ENCODE measurements at places on chromosomes 3 and 15.

GRCh38 chr3:40387895-40388254 is 891 bp downstream of the ENTPD3 start:
- DNase-seq: no peak

- no peak for DNase-seq
These were observed 12.1 kb downstream of the CHRNA7 start for GRCh38 chr15:32042269-32042972.

DNA sequence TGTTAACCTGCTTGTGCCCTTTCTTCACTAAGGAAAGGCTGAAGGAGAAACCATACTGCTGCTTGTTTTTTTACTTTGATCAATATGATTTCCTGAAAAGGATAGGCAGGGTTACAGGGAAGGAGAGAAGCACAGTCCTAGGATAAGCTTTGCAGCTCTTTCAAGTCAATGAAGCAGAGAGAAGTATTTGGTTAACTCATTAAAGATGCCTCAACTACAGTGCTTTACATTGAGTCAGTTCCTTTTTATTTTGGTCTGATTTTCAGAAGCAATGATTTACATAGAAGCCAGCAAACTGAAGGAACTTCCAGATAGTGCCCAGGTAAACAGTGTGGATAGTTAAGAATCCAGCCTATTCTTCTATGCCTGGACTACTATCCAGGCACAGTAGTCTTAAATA is 64.8 kb downstream of the ARIH1 start:
- no peak for DNase-seq

- DNase-seq: no peak
These were observed 152.3 kb upstream of the STAC start for GRCh38 chr3:36227980-36228379.

DNA sequence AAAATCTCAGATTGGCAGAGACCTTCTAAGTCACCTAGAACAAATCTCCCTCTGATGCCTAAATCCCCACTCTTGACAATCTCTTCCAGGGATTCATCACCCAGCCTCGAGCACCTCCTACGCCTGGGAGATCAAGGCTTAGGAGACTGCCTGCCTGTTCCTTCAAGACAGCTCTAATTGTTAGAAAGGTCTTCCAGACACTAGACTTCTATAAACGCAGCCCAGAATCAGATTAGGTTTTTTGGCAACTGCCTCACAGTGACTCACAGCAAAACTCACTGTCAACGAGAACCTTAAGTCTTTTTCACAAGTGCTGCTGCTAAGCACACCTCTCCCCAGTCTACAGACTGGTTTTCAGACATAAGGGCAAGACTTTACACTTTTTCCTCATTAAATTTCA is 23.1 kb downstream of the SRGAP3 start:
- no peak for DNase-seq

DNA sequence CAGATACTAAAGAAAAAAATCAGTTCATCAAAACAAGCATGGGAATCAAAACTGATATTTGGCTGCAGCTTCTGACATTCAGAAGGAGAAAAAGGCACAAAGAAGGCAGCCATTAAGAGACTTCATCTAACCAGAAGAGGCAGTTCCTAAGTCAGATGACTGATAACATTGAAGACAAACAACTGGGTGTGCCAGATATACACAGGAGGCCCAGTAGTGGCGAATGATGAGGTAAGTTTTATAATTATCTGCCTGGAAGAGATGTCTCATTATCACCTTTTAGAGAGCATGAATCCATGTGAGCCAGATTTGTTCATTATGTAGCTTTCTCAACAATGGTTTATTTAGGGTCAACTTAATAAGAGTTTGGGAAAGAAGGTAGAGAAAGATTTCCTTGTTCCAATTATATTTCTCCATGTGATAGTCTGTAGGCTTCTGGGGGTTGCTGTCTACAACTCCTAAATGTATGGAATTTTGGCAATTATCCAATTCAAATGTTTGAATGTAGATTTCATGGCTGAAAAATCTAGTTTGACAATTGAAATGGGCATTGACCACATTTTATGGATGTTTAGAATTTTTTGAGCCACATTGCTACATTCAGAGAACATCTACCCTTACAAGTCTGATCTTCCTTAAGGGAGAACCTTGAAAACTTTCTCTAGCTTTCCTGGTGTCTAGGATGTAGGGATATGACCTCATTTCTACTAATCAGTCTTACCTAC is 50.4 kb upstream of the RASGRF1 start:
- no peak for DNase-seq

- DNase-seq: no peak
These were observed 65.1 kb upstream of the LEKR1 start for GRCh38 chr3:156761007-156761406.

DNA sequence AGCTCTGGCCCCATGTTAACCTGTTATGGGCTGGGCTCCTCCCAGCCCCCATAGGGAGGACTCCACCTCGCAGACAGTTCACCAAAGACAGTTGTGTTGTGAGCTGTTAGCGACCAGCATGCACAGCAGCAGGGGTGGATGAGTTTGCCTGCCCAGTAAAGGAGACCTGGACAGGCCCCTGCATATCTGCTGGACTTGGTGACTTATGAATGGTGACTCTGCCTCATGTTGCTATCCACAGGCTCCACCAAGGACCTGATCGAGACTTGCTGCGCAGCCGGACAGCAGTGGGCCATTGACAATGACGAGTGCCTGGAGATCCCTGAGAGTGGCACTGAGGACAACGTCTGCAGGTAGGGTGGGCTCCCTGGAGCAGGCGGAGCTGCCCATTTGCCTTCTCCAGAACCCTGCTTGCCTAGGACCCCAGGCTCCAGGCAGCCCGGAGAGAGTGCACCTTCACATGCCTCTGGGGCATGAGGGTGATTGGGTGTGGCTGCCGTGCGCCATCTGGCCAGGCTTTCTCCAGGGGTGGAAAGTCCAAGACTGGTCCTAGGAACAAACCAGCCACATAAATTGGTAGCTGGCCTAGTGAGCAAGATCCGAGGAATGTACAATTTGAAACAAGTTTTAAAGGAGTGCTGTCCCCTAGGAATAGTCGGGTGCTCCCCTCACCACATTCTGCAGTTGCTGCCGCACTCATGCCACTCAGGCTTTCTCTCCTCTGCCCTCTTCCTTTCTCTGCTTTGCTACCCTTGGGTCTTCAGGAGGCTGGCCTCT is 59.1 kb downstream of the FBLN2 start:
- no peak for DNase-seq

DNA sequence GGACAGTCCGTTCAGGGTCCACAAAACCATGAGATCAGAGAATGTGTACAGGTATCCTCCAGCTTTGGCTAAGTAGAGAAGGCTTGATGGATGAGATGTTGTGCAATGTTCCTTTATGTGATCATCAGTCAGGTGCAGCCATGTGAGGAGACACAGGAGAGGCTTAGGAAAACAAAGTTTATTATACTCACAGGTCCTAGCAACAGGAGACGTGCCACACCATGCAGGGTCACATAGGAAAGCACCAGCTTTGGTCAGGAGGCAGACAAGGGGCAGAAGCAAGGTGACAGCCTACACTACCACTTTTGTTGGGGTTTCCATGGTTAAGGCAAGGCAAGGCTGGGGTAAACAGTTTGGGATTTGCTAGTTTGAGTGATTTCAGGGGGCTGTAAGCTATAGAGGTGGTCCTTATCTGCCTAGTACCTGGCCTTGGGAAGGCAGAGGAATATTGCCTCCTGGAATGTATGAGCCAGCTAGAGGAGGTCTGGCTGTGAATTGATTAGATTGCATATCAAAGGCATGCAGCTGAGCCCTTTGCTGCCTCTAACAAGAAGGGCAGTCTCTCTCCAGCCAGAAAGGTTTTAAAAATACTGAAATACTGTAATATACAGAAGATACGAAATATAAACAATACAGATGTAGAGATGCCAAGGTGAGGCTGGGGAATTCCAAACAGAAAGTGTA is 248.6 kb downstream of the RYR3 start:
- DNase-seq: no peak

Measured in T1000 (cell line).